Globus pallidus (tissue), 1 donor: ENCODE measurements at places on chromosomes 4 and X.
A peak's percentile ranks its signal among the peaks of the same experiment; 100 is the strongest.

DNA sequence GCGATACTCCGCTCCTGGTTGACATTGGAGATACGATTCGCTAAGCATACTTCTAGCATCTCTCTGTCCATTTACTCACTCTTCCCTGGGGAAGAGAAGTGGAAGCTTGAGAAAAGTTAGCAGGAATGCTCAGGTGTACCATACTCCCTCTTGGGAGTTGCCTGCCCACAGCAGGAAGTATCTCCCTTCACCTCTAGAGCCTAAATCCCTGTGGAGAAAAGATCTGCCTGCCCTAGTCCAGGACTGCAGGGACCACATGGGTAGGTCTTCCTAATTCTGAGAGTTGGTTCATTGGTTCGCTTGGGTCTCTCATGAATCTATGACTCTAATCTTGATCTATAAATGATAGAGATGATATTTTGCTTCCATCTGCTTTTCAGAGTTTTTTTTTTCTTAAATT lies 26.3 kb upstream of the MAPK10 start:
- DNase-seq, result no peak

DNA sequence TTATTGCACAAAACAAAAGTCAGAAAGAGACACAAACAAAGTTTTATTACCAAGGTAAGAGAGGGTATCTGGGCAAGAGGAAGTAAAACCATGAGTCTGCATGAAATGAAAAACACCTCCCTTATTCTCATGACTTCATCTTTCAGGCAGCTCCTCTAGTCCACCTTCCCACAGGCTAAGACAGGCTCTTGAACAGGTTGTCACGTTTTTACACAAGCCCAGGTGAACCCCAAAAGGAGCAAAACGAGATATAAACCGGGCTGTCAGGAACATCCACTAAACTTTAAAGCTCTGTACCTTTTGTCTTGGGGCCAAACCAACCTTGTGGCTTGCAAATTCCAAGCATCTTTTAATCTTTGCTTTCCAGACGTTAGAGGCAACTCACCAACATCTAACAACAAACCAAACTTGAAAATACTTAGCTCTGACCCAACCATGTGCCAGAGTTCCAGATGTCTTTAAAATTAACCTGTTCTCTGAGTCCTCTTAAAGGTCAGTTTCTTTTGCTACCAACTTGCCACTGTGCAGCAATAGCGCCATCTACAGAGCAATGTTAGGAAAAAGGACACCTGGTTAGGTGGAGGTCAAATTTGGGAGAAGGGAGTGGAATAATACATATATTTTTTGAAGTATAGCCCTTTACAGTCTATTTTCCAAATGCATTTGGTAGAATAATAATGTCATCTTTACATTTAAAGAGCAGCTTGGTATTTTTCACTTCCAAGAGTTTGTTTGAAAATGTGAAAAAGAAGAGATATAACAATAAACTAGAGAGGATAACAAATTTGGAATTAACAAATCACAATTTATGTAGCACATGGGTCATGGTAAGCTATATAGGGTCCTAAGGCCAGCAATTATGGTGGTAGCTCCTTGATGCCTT lies 73.1 kb downstream of the QRFPR start:
- DNase-seq, result no peak

GRCh38 chr4:7649741-7650531 lies 215.2 kb upstream of the PSAPL1 start:
- DNase-seq, result no peak

DNA sequence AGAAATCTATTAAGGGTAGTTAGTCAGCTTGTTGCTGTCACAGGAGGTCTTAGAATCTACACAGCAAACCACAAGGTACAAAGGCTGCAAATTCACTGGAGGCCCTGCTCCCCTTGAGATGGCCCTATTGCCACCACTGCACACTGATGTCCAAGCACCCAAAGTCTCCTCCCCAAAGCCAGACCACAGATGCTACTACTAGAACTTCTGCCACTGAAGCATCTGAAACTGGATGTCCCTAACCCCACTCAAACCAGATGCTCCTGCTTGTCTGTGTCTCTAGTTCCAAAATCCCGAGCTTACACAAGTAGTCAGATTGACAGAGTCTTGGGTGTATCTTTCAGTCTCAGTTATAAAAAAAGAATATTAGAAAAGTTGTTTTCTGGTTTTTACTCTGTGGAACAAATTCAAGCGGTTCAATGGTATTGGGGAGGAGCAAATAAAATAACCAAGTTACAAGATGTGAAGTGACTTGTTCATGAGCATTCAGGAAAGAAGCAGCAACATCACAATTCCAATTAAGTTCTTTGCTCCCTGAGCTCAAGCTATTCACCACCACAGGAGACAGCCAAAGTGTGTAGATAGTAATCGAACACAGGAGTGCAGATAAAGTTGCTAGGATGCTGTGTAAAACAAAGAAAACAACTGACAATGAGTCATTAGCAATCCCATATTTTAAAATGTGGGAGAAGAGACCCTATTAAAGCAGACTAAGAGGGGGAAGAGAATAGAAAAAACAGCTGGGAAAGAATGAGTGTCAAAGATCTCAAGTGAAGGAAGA lies 352.3 kb downstream of the PDGFC start:
- no peak for DNase-seq

DNA sequence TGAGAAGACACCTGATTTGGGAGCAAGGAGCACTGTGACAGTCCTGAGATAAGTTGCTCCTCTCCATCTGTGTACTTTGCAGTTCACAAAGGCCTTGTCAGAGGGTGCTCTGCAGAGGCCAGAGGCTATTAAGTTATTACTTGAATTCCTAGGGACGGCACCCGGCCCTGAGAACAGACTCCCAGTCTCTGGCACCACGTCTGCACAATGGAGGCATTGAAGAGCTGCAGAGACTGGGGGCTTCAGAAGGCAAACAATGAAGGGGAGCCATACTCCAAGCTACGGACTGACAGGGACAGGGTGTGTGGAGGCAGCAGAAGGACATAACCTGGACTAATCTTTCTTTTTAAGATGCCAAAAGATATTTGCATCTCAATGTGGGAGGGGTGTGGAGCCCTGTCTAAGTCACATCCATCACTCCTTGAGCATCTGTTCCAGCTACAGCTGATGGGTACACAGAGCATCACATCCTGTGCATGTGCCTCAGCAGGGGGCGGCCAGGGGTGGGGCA lies 11.5 kb downstream of the RASGEF1B start:
- DNase-seq, result peak; percentile 68
